Left ventricle myocardium inferior (tissue), 1 donor: ENCODE measurements at places on chromosomes 7 and 10. TPM values are rescaled to one million over a fixed set of nuclear protein-coding genes. Genes with fewer than 3 reads are reported as not detected.
A peak's percentile ranks its signal among the peaks of the same experiment; 100 is the strongest.

DNA sequence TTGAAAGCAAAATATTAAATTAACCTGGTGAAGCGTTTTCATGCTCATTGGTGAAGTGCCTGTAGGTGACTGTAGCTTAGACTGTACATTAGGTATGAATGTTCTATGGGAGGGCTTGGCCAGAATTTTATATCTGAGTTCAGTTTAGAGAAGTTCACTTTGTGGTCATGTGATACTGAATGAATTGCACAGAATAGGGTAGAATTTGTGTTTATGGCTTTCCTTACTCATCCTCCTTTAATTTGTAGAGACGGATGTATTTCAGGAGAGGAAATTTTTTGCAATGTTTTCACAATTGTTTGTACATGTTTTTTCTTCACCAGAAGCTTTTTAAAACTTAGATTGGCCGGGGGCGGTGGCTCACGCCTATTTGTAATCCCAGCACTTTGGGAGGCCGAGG is 32.3 kb downstream of the REEP3 start:
- no peak overlapping the region for H3K27ac ChIP-seq
- H3K4me1 ChIP-seq, result peaks cover 32% of the 10 kb centered on the region
- no peaks in the 10 kb centered on the region for H3K36me3 ChIP-seq
- no peak overlapping the region for H3K4me3 ChIP-seq
- DNase-seq, result no peak
- H3K27me3 ChIP-seq, result no peaks in the 10 kb centered on the region

- DNase-seq, result no peak
- peaks cover 9% of the 10 kb centered on the region for H3K4me1 ChIP-seq
- no peak overlapping the region for H3K27ac ChIP-seq
- no peak overlapping the region for H3K4me3 ChIP-seq
- no peaks in the 10 kb centered on the region for H3K36me3 ChIP-seq
- no peaks in the 10 kb centered on the region for H3K27me3 ChIP-seq
These were observed 25.9 kb upstream of the ACSL5 start for GRCh38 chr10:112347709-112348671.

DNA sequence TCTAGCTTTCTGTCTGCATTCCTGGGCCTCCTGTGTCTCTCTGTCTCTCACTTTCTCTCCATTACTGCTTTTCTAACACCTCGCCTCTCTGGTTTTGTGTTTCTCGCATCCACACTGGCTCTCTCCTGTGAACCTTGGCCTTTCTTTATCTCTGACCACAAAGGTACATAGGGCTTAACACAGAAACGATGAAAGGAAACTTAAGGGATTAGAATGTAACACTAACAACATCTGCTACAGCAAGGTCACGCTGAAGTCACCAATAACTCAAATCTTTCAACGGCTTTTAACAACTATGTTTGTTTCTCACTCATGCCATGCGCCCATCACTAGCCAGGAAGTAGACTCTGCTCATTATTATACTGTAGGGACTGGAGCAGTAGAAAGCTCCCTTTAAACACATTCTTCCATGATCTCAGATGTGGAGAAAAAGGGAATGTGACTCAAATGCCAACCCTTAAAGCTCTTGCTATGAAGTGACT is 9.3 kb upstream of the OR6V1 start:
- DNase-seq, result no peak
- H3K36me3 ChIP-seq, result no peaks in the 10 kb centered on the region
- peaks cover 8% of the 10 kb centered on the region for H3K4me1 ChIP-seq
- no peak overlapping the region for H3K27ac ChIP-seq
- no peaks in the 10 kb centered on the region for H3K27me3 ChIP-seq

- no peaks in the 10 kb centered on the region for H3K27me3 ChIP-seq
- no peak for DNase-seq
- peaks cover 77% of the 10 kb centered on the region for H3K4me1 ChIP-seq
- H3K27ac ChIP-seq, result peak overlapping the region; percentile 90
These were observed 27.3 kb downstream of the STN1 start for GRCh38 chr10:103890688-103891087.

Gene VGF
- not detected for total RNA-seq
